ENCODE measurements at places on chromosomes 3 and 15.

DNA sequence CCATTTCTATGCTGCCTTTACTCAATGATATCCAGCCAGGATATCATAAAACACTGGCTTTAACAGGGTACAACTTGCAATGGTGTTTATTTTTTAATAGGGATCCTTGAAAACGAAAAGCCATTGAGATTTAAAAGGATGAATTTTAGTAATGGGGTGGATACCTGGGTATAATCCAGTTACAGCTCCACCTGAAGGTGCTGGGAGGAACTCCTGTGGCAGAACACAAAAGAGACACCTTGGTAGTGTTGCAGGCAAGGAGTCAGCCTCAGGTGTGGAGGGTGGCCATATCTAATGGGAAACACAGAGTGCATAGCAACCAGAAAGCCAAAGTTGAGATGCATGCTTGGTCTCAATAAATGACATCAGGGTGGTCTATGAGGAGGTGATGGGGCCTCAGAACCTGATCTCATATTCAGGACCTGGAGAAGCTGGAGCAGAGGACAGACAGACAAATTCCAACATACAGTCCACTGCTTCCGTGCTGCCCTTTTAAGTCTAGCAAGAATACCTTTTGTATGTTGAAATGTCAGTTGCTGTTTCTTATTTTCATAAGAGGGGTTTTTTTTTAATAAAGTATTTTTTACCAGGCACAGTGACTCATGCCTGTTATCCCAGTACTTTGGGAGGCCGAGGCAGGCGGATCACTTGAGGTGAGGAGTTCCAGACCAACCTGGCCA lies 12.0 kb upstream of the PAQR9 start:
- no peak for DNase-seq

DNA sequence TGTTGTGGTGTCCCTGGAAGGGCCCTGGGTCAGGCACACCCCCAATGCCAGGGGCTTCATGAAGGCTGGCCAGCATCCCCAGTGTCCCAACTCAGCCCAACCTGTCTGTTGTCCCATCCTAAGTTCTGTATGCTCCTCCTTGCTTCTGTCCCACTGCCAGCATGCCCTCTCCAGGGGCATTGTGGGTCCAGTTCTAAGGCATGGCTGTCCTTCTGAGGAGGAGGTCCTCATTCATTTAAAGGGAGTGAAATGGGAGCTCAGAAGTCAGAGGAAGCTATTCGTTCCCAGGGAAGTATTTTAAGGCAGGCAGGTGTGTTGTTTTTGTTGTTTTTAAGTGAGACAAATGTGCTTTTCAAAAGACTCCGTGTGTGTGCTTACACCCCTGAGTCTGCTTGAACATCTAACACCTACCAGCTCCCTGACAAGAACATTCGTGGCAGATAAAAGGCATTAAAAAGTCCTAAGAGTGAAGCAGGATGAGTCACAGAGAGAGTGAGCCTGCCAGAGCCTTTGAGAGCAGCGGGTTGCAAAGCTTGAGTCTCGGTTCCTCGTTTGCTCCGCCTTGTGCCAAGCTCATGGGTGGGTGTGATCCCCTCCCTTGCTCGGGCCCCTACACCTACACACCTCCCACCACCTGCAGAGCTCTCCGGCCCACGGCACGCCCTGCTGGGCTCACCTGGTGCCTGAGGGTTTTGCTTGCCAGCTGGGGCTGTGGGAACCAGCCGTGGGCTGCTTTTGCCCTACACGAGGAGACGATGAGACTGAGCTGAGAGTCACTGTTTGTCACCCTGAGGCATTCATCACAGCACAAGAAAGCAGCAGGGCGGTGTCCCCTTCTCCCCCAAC lies 183.4 kb upstream of the TOPAZ1 start:
- DNase-seq: peak; percentile 78

DNA sequence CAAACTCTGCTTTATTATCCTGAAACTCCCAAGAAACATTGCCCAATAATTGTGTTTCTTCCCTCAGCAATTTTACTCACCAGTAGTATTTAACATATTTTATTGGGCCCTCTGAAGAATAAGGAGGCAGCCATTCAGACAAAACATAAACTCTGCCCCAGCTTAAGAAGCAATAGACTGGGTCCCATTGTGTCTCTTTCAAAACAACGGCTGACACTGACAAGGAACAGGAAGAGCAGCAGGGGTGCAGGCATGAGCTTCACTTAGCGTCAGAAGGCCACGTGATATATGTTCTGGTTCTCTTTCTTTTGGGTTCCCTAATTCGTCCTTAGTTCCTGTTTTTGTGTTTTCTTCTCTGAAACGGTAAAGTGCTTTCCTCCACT lies 242.3 kb downstream of the FHIT start:
- DNase-seq: no peak

DNA sequence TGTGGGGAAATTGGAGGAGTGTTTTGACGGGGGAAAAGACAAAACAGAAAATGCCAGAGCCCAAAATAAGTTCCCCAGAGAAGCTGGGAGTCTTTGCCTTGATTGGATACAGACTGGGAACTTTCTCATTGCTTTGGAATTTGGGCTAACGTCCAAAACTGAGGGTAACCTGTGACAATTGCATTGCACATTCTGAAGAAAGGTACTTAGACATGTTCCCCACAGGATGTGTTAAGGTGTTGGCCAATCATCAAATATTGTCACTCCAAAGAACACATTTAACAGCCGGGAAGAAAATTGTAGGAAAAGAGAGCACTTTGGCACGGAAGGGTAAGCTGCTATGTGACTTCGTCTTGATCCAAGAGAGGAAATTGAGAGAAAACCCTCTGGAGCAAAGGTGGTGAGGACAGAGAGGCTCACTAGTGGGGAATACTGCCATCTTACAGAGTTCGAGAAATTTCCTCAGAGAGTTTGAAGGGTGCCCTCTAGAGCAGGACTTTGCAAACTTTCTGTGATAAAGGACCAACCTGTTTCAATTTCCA lies 619.5 kb upstream of the TBL1XR1 start:
- DNase-seq: peak; percentile 51

DNA sequence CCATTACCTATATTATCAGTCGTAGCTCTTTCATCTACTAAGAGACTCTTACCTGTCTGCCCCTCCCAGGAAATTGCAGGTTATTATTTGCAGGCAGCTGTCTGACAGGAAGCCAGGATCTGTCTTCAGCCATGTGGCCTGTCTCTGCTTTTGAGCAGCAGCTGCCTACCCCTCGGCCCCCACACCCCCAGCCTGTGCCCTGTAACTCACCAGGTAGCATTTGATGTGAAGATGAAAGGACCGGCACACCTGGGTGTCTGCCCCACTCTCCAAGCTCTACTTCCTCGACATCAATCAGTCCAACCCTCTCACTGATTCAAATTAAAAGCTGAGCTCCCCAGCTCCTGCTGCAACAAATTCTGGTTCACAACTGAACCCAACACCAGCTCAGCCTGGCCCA lies 197.2 kb upstream of the CTNNB1 start:
- DNase-seq: no peak

- DNase-seq: no peak
These were observed 4.2 kb downstream of the TP53BP1 start for GRCh38 chr15:43488790-43489189.

GRCh38 chr3:102017784-102018183 lies 168.5 kb downstream of the NFKBIZ start:
- no peak for DNase-seq

DNA sequence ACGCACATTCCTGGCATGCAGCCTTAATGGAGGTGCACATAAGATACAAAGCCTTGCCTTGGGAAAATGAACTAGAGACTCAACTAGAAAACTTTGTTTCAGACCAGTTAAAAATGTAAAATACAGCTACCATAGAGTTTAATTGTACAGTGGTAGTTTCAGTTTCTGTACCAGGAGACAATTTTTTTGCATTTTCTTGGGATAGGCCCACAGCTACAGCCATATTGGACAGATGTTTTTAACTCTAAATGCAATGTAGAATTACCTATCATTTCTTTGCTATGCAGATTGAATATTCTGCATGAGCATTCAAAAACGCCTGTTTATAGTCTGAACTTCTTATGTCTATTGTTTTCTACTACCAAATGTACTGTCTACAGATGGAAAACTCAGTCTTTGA lies 20.3 kb downstream of the DAZL start:
- no peak for DNase-seq

- DNase-seq: no peak
These were observed 576.4 kb downstream of the FOXP1 start for GRCh38 chr3:71006810-71007785.

GRCh38 chr3:128906804-128907525 lies 27.5 kb downstream of the ACAD9 start:
- no peak for DNase-seq

GRCh38 chr3:133448478-133449122 lies 48.7 kb downstream of the BFSP2 start:
- no peak for DNase-seq

GRCh38 chr3:58106640-58107039 lies 98.4 kb downstream of the FLNB start:
- no peak for DNase-seq

GRCh38 chr3:157226173-157226847 lies 66.4 kb upstream of the CCNL1 start:
- peak; percentile 52 for DNase-seq

GRCh38 chr3:182879031-182879611 lies 85.8 kb downstream of the ATP11B start:
- DNase-seq: no peak

GRCh38 chr3:38992117-38992760 lies 59.5 kb downstream of the SCN11A start:
- DNase-seq: peak; percentile 84

- DNase-seq: no peak
These were observed 81.9 kb upstream of the ZNF280D start for GRCh38 chr15:56815247-56815646.

DNA sequence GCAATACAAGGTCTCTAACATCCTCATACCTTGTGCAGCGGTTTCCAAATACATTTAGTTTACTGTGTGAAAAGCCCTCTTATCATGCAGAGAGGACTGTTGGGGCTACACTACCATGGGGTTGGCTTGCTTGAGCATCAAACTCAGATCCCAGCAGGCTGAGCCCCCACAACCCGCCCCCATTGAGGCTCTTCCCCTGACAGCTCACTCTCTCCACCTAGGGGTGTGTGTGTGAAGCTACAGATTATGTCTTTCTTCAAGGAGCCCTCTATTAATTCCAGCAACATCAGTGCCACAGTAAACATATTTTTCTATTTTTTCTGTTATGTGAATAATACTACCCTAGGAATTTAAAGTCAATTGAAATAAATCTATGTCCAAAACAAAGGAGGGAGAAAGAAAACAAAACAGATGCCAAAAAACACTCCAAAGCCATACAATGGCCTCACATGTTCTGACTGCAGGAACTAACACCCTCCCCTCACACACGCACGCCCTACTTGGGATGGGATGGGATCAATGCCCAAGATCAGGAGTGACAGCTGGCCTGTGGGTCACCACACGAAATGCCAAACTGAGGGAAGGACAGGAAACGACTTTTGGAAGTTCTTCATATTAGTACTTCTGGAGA lies 14.7 kb downstream of the TM4SF4 start:
- DNase-seq: peak; percentile 40

GRCh38 chr3:33795131-33795530 lies 3.3 kb upstream of the PDCD6IP start:
- DNase-seq: no peak

- DNase-seq: peak; percentile 57
These were observed 365.3 kb upstream of the KCNMB2 start for GRCh38 chr3:178170698-178171535.

DNA sequence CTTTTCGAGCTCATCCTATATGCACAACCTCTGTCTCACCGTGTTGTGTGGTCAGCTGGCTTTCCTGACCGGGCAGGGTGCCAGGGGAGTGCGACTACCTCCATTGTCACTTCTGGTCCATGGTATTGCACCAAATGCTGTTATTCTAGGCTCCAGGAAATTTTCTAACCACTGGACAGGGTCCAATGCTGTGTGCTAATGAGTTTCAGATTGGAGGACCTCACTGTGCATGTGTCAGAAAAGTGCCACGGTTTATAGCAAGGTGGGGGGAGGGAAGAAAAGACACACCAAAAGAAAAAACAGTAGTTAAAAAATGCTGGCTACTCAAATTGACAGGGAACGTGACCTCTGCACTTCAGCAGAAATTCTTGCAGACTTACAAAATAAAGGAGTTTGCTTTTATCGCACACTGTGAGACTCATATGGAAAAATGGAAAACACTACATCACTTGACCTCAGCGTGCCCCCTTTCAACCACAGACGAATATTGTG lies 480.1 kb downstream of the FOXP1 start:
- peak; percentile 27 for DNase-seq

DNA sequence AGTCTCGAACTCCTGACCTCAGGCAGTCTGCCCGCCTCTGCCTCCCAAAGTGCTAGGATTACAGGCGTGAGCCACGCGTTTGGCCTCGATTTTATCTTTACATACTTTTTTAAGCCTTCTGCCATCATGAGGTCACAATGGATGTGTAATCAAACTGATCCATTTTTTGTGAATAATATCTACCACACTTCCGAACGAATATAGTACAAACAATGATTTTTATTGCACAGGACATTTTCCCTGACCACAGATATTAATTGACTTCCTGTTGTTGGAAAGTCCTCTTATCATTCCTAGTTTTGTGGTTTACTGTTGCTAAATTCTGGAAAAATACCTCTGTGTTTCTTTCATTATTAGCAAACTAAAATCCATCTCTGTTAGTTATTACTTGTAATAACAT lies 68.9 kb downstream of the MINDY2 start:
- peak; percentile 21 for DNase-seq

DNA sequence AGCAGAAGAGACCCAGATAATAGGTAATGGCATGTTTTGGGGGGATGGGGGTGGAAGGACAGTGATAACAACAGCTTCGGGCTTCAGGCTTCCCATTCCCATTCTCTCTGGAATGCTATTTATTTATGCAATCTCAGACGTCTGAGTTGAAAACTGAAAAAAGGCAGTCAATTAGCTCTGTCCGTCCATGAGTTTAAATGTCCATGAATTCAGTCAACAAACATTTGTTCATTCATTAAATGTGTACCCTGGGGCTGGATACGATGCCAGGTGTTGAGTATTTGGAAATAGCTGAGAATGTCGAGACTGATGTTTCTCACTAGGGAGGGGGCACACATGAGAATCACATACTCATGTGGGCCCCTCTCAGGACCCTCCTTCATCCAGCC lies 42.4 kb downstream of the AMOTL2 start:
- DNase-seq: peak; percentile 24

DNA sequence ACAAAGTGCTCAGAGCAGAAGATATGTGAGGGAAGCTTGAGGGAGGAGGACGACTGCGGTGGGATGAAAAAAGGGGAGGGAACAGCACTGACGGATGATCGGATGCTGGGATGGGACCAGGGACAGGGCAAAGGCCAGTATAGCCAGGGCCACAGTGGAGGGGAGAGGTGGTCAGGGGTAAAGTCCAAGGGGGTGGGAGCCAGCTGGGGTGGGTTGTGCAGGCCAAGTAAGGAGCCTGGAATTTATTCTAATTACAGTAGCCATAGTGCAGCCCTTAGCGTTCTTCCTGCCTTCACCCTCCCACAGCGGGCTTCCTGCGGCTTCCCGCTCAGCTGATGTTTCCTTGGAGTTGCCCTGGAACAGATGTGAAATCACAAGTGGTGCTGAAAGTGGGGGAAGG lies 7.6 kb upstream of the APEH start:
- DNase-seq: peak; percentile 40

- DNase-seq: no peak
These were observed 273.5 kb downstream of the AGBL1 start for GRCh38 chr15:86353213-86353612.

GRCh38 chr3:49495023-49495422 lies 25.0 kb downstream of the DAG1 start:
- DNase-seq: no peak

- no peak for DNase-seq
These were observed 14.0 kb downstream of the TIGIT start for GRCh38 chr3:114307832-114308231.

GRCh38 chr3:100463002-100463401 lies 29.4 kb upstream of the TMEM45A start:
- peak; percentile 79 for DNase-seq

- no peak for DNase-seq
These were observed 54.1 kb downstream of the TMEM44 start for GRCh38 chr3:194579091-194579606.
